ENCODE measurements at places on chromosomes 1 and 21. TPM values are rescaled to one million over a fixed set of nuclear protein-coding genes. Genes with fewer than 3 reads are reported as not detected.

RGS13 gene
- 0.22 TPM for total RNA-seq

ITLN2 gene
- total RNA-seq, result not detected

ATPAF1 gene
- 83.7 TPM for total RNA-seq

LCE3D gene
- not detected for total RNA-seq

DNA sequence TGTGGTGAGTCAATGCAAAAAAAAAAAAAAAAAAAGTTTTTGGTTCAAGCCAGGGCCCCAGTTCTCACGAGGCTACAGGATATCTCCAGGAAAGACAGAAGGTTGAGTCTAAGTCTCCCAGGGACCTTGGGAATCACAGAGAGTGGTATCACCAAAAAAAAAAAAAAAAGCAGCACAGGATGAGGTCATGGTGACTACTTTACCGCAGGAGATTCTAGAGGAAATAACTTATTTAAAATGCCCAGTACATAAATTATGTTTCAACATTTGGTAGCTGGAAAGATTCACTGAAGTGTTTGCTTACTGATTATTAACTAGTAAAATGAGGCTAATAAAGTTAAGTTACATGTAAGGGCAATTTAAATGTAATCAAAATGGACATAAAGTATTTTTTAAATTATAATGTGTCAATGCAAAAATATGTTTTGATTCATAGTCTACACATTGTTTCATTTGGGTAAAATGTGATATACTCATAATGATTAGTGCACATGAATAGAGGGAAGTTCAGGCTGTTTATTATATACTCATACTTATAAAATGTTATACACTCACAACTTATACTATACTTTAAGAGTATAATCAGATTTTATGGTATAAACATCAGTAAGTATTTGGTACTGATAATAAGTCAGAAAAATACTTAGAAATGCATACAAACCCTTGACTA lies 84.1 kb downstream of the PLPPR5 start:
- peak; percentile 85 for DNase-seq
- H3K4me1 ChIP-seq, result peaks cover 89% of the 10 kb centered on the region
- H3K27me3 ChIP-seq, result no peaks in the 10 kb centered on the region
- peak overlapping the region; percentile 59 for H3K4me3 ChIP-seq
- H3K27ac ChIP-seq, result peak overlapping the region; percentile 99

DNA sequence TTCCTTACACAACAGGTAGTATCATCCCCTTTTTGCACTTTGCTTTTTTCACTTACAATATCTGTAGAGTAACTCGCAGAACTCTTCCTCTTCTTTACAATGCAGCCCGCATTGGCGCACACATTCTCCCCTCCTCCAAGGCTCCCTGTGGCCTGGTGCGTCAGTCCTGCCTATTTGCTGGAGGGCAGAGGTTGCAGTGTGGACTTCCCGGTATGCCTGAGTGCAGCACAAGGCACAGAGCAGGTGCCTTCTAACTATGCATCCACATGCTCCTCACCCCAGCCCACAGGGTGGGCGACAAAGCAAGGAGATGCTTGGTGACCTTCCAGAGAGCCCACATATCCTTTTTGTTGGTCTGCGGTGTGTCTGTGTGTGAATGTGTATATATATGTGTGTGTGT lies 53.3 kb downstream of the ARHGEF11 start:
- DNase-seq, result no peak
- H3K27ac ChIP-seq, result no peak overlapping the region
- H3K4me1 ChIP-seq, result peaks cover 6% of the 10 kb centered on the region

- H3K4me1 ChIP-seq, result peaks cover 7% of the 10 kb centered on the region
- no peaks in the 10 kb centered on the region for H3K36me3 ChIP-seq
- peak; percentile 74 for DNase-seq
- H3K4me3 ChIP-seq, result no peak overlapping the region
- no peak overlapping the region for H3K27ac ChIP-seq
Observed at GRCh38 chr1:221284028-221284427, 404.8 kb downstream of the HLX start.

GRCh38 chr21:43196826-43197225 lies 28.0 kb downstream of the CRYAA start:
- H3K36me3 ChIP-seq, result no peaks in the 10 kb centered on the region
- peaks cover 42% of the 10 kb centered on the region for H3K4me1 ChIP-seq
- DNase-seq, result peak; percentile 75
- no peaks in the 10 kb centered on the region for H3K27me3 ChIP-seq

- DNase-seq, result no peak
- H3K4me1 ChIP-seq, result peaks cover 42% of the 10 kb centered on the region
- H3K27me3 ChIP-seq, result no peaks in the 10 kb centered on the region
- H3K27ac ChIP-seq, result no peak overlapping the region
- H3K36me3 ChIP-seq, result peaks cover 7% of the 10 kb centered on the region
Observed at GRCh38 chr1:12486401-12487005, 131.5 kb downstream of the DHRS3 start.

DNA sequence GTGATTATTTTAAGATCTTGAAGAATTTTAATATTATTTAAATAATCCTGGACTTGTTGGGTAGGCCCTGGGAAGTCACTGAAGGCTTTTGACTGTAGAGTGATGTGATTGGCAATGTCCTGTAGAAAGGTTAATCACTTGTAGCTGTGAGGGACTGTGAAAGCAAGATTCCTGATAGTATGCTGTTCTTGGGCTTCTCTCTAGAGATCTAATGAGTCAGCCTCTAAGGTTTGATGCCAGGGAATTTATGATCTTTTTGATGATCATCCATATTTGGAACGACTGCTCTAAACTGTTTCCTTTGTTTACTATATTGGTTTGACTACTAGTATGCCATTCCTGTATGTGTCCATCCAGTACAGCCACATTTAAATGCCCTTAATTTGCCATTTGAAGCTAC lies 56.5 kb downstream of the CAMSAP2 start:
- peaks cover 8% of the 10 kb centered on the region for H3K4me1 ChIP-seq
- 0 out of 2 replicates have a peak, but pooled peaks cover 12% of the 10 kb centered on the region for H3K36me3 ChIP-seq
- no peak overlapping the region for H3K4me3 ChIP-seq
- no peaks in the 10 kb centered on the region for H3K27me3 ChIP-seq
- peak; percentile 67 for DNase-seq

GRCh38 chr1:17759114-17759513 lies 4.0 kb downstream of the ACTL8 start:
- DNase-seq, result no peak
- H3K27me3 ChIP-seq, result no peaks in the 10 kb centered on the region
- no peak overlapping the region for H3K27ac ChIP-seq

GRCh38 chr1:156511644-156512043 lies 11.1 kb upstream of the MEF2D start:
- DNase-seq, result peak; percentile 16
- H3K27ac ChIP-seq, result no peak overlapping the region
- H3K4me1 ChIP-seq, result no peaks in the 10 kb centered on the region
- H3K36me3 ChIP-seq, result no peaks in the 10 kb centered on the region

DNA sequence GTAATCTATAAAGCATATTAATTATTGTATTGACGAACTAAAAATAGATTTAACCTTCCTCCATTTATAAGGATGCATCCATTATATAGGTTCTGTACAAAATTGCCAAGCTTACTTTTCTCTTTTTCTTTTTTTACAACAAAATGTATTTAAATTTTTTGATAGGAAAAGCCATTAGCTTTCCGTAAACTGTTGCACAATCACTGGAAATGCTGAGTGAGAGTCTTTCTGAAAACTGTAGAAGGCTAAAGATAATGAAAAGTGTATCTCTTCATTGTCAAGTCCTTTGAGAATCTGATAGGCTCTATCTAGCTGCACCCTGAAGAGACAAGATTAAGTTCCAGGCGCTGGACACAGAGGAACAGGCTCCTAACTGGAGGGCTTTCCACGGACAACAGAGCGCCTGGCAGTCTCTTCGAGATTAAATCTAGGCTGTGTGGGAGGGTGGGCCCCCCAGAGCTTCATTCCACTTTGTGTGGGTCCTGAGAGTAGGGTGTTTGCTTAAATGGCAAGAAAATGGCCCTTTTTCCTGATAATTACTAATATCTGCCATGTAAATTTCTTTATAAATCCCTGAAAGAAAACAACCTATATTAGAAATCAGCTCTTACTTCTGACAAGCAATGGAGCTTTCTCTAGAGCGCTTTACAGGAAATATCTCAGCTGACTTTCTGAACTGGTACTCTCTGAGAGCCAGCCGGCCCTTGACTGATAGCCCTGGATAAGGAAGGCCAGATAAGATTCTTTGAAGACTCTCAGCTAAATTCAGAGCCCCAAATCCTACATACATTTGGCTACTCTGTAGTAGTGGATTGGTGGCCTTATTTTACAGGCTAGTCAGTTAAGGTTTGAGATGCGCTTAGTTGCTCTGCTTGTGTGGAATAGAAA lies 108.3 kb downstream of the FMN2 start:
- H3K27ac ChIP-seq, result no peak overlapping the region
- H3K36me3 ChIP-seq, result peaks cover 5% of the 10 kb centered on the region
- H3K4me1 ChIP-seq, result no peaks in the 10 kb centered on the region
- no peak overlapping the region for H3K4me3 ChIP-seq
- no peak for DNase-seq

GRCh38 chr1:3053366-3053980 lies 15.5 kb upstream of the PRDM16 start:
- H3K4me3 ChIP-seq, result no peak overlapping the region
- no peaks in the 10 kb centered on the region for H3K36me3 ChIP-seq
- peaks cover 69% of the 10 kb centered on the region for H3K27me3 ChIP-seq
- no peak for DNase-seq

- peaks cover 34% of the 10 kb centered on the region for H3K4me1 ChIP-seq
- no peaks in the 10 kb centered on the region for H3K27me3 ChIP-seq
- DNase-seq, result peak; percentile 35
- peak overlapping the region; percentile 65 for H3K27ac ChIP-seq
- H3K4me3 ChIP-seq, result peak overlapping the region; percentile 79
Observed at GRCh38 chr1:16352842-16353535, 709 bp upstream of the FBXO42 start.

DNA sequence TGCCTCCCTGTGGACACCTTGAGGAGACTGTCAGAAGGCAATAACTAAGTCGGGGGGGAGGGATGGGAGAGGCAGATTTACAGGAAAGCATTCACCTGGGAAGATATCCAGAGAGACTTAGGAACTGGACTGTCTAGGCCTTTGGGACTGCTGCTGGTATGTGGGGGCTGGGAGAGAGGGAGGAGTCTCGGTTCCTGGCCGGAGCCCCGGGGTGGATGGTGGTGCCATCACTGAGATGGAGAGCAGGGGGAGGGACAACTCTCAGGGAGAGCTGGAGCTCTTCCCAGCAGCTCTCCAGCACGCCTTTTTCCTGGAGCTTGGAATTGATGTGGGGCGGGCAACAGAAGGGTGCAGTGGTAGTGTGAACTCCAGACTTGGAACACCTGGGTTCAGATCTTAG lies 22.1 kb downstream of the PTPRF start:
- DNase-seq, result no peak
- H3K27me3 ChIP-seq, result no peaks in the 10 kb centered on the region
- H3K4me1 ChIP-seq, result peaks cover 28% of the 10 kb centered on the region
- no peak overlapping the region for H3K4me3 ChIP-seq
- H3K27ac ChIP-seq, result no peak overlapping the region

DNA sequence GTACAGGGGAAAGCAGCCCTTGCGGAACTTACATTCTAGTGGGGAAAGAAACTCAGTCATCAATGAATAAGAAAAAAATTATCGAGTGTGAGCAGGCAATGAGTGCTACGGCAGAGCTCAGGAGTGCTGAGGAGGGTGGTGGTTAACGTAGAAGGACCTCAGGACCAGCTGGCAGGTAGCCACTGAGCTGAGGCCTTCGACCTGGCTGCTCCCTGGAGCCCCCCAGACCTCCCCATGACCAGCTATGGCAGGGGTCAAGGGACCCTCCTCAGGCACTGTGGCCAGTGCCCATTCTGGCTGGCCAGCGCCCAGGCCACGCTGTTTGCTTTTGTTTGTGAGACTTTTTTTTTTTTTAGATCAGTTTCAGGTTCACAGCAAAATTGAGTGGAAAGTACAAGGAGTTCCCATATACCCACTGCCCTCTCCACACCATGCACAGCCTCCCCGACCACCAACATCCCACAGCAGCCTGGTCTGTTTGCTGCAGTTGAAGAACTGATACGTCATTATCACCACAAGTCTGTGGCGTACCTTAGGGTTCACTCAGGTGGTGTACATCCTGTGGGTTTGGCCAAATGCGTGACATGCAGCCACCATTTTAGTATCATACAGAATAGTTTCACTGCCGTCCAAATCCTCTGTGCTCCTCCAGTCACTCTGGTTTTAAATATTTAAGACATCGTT lies 11.8 kb upstream of the TTC22 start:
- no peaks in the 10 kb centered on the region for H3K36me3 ChIP-seq
- DNase-seq, result no peak
- no peaks in the 10 kb centered on the region for H3K27me3 ChIP-seq
- H3K4me1 ChIP-seq, result peaks cover 2% of the 10 kb centered on the region
- no peak overlapping the region for H3K27ac ChIP-seq
- H3K4me3 ChIP-seq, result no peak overlapping the region

- H3K27ac ChIP-seq, result peak within 1 kb of the TSS; percentile 33
- H3K4me3 ChIP-seq, result peak within 1 kb of the TSS; percentile 55
- peaks cover 16% of the 10 kb centered on the region for H3K4me1 ChIP-seq
Observed at GRCh38 chr1:244461245-244462071, at the start of gene CATSPERE. Gene CATSPERE (plus strand): TSS chr1:244461273. CDS start chr1:244461430, 157 bp downstream.

DNA sequence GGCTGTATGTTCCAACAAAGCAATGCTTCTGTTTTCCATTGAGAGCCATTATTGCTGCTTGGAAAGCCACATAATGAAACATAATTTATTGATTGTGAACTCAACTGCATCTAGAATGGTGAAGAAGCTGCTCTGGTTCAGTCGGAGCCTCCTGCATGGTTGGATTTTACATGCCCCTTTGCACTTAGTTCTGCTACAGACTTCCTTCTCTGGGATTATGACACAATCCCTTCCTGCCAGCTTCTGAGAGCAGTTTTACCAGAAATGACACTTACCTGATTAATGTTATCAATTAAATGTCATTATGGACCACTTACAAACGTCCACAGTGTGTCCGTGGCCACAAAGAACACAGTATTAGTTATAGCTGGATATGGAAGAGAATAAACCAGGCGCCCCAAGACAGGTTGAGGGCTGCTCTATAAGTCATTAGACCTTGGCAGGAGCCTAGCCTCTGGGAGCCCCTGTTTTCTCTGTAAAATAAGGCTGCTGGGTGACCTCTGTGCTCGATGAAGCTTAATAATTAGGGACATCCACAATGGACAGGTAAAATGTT lies 7.0 kb upstream of the CD58 start:
- DNase-seq, result no peak
- H3K27ac ChIP-seq, result no peak overlapping the region
- H3K27me3 ChIP-seq, result no peaks in the 10 kb centered on the region

- peaks cover 16% of the 10 kb centered on the region for H3K4me1 ChIP-seq
- no peak overlapping the region for H3K4me3 ChIP-seq
- H3K27me3 ChIP-seq, result peaks cover 61% of the 10 kb centered on the region
- no peak for DNase-seq
- H3K27ac ChIP-seq, result no peak overlapping the region
Observed at GRCh38 chr1:166947398-166948043, 27.8 kb downstream of the ILDR2 start.

All from PC-3 (cell line).